CD4-positive, alpha-beta T cell treated with Interleukin-6 at 100 ng/mL for 8 hours (primary cell): ENCODE measurements at places on chromosomes 4 and X.

GRCh38 chrX:19683358-19683757, 168.1 kb upstream of the MAP3K15 start:
- DNase-seq = no peak

DNA sequence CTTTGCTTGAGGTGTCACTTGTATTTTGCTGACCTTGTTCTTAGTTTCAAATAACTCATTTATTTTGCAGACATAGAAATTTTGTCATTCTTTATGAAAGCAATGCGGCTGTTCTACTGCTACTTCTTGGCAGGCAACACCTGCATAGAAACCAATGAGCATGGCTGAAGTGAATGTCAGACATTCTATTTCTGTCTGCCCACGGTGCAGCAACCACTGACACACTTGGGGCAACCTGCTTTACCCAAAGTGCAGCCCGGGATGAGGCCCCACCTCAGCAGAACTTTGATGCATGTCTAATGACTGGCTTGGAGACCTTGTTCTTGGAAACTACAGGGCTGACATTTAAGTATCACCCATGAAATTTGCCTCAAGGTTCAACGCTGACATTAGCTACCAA, 93.6 kb downstream of the RBM47 start:
- no peak for DNase-seq

GRCh38 chrX:37993837-37994619, 12.3 kb upstream of the SYTL5 start:
- DNase-seq = peak; percentile 8

- DNase-seq = no peak
These were observed 618.1 kb upstream of the GRIA3 start for GRCh38 chrX:122565952-122566351.

GRCh38 chr4:39118034-39118658, 56.1 kb downstream of the KLHL5 start:
- no peak for DNase-seq

DNA sequence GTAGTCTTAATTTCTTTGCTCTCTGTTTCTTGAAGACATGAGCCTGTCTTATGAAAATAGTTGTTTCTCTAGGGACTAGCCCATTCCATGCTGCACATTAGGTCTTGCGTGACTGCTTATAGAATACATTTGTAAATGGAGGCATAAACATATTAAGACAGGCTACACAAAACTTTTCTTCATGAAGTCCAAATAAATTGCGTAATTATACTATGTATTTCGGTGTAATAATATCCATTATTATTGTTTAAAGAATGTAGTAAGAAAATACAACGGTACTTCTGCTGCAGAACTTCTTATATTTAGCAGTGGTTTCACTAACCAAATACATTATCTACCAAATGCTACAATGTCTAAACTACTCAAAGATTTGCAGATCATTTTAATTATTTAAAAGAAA, 8.5 kb upstream of the NAA11 start:
- DNase-seq = no peak

DNA sequence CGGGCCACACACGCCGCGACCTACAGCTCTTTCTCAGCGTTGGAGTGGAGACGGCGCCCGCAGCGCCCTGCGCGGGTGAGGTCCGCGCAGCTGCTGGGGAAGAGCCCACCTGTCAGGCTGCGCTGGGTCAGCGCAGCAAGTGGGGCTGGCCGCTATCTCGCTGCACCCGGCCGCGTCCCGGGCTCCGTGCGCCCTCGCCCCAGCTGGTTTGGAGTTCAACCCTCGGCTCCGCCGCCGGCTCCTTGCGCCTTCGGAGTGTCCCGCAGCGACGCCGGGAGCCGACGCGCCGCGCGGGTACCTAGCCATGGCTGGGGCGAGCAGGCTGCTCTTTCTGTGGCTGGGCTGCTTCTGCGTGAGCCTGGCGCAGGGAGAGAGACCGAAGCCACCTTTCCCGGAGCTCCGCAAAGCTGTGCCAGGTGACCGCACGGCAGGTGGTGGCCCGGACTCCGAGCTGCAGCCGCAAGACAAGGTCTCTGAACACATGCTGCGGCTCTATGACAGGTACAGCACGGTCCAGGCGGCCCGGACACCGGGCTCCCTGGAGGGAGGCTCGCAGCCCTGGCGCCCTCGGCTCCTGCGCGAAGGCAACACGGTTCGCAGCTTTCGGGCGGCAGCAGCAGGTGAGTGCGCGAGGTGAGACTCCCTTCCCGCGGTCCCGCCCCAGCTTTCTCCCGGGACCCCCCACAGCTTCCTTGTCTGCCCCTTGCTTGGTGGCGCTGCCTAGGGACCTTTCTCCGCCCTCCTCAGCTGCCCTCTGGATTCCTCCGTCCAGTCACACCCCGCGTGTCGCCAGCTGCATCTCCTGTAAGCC, 678 bp downstream of the BMP3 start:
- no peak for DNase-seq

DNA sequence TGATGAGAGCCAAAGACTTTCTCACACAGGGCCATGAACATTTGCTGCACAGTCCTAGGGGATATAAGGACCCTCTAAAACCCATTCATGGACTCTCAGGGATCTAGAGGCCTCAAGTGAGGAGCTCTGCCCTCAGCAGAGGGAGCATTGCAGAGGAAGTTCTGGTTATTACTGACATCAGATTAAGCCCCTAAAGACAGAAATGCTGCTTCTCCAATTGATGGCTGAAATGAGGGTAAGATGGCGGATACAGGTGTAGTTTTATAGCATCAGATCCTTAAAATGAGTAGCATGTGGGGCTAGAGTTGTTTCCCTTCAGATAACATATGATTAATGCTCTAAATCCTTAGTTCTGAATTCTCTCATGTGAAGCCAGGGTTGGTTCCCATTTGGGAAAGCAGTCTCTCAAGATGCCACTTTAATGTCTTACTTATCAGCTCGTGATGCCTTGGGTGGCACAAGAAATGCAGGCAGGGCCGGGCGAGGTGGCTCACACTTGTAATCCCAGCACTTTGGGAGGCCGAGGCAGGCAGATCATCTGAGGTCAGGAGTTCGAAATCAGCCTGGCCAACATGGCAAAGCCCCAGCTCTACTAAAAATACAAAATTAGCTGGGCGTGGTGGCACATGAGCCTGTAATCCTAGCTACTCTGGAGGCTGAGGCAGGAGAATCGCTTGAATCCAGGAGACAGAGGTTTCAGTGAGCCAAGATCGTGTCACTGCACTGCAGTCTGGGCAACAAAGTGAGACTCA, 7.9 kb downstream of the RHOH start:
- no peak for DNase-seq
